LHCN-M2 (cell line): ENCODE measurements at places on chromosomes 3 and 15. TPM values are rescaled to one million over a fixed set of nuclear protein-coding genes. Genes with fewer than 3 reads are reported as not detected.

Gene GOLGA8T
- not detected in 2 replicates for total RNA-seq

Gene SCN5A
- 39.0 and 45.9 TPM in 2 replicates for total RNA-seq

DNA sequence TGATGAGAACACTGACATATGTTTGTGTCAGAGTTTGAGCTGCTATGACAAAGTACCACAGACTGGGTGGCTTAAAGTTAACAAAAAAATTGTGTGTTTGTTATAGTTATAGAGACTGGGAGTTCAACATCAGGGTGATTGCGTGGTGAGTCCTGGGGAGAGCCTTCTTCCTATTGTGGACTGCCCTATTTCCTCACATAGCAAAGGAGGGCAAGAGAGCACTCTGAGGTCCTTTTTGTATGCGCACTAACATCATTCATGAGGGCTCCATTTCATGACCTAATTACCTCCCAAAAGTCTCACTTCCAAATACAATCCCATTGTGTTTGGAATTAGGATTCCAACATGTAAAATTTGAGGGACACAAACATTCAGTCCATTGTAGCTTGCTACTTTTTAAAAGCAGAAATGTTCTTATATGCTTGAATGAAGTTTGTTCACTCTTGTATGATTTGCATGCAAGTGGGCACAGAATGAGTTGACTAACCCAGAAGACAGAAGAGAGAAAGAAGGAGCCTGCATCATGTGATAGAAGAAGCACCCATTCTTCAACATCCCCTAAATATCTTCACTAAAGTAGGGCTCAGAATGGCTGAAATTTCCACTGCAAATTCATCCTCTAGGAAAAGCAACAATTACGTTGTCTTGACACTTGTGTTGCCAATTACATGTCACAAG lies 18.9 kb upstream of the ALCAM start:
- no peak for DNase-seq

DNA sequence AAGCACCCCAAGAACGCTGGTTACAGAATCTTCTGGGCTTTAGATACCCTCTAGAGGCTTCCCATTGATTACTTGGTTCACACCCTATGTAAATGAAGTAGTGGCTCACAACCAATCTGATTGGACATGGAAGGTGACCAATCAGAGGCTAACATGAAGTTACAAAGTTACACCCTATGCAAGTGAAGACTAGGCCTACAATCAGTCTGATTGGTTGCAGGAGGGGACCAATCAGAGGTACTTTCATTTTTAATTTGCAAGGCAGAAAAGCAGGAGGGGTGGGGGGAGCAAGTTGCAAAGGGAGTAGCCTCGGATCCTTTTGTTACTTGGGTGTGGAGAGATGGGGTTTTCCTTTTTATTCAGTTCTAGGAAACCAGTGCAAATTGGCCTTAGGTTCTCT lies 11.1 kb upstream of the RTP2 start:
- peak; percentile 68 for DNase-seq

DNA sequence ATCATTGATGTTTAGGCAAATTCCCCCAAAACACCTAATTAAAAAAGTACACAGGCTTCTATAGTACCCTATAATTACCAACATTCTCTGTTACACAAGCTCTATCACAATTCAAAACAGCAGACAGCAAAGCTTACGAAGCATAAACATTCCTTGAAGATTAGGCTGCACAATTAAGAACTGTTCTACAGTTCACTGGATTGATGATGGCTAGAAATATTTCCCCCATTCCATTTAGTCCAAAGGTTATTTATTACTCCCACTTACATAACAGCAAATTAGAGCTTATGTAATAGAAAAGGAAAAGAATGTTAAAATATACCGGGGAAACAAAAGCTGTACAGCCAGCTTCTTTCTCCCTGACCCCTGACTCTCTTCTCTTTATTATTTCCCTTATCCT lies 49.3 kb downstream of the UACA start:
- no peak for DNase-seq

GRCh38 chr15:69979262-69979661 lies 118.5 kb downstream of the TLE3 start:
- DNase-seq: peak; percentile 8
